ENCODE measurements at places on chromosomes 1 and 21.

- H3K27ac ChIP-seq = no peak overlapping the region
- H3K27me3 ChIP-seq = peaks cover 10% of the 10 kb centered on the region
- no peaks in the 10 kb centered on the region for H3K4me1 ChIP-seq
- DNase-seq = no peak
Observed at GRCh38 chr1:218524526-218524925, 179.4 kb downstream of the TGFB2 start.

- H3K36me3 ChIP-seq = no peaks in the 10 kb centered on the region
- peaks cover 3% of the 10 kb centered on the region for H3K27me3 ChIP-seq
- H3K27ac ChIP-seq = no peak overlapping the region
- H3K4me3 ChIP-seq = no peak overlapping the region
Observed at GRCh38 chr1:60865166-60865565, 217.2 kb upstream of the NFIA start.

DNA sequence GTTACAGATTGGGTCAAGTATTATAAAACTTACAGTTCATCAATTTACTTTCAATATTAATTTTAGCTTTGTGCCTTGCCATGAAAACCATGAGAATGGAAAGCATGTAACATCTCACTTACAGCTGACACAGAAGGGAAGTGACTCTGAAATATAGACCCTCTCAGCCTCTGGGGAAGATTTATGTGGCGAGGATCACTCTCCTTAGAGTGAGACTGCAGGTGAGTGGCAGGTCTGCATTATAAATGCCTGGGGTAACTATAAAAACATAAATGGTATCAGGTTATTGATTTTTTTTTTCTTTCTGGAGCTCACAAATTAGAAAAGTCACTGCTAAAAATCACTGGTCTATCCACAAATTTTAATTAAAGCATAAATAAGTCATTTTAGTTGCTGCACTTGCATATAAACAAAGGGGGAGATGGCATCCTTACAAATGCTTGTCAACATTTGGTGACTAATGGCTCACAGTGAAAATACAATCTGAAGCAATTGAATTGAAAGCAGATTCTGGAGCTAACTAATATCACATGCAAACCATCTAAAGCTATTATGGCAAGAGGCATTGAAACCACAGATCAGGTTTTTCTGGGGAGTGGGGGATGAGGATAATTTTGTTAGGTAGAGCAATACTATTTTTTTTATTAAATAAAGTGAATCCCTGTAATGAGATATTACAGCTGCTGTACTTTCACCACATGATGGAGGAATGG lies 200.9 kb downstream of the TM2D1 start:
- no peak overlapping the region for H3K4me3 ChIP-seq
- H3K27ac ChIP-seq = no peak overlapping the region
- H3K36me3 ChIP-seq = no peaks in the 10 kb centered on the region

DNA sequence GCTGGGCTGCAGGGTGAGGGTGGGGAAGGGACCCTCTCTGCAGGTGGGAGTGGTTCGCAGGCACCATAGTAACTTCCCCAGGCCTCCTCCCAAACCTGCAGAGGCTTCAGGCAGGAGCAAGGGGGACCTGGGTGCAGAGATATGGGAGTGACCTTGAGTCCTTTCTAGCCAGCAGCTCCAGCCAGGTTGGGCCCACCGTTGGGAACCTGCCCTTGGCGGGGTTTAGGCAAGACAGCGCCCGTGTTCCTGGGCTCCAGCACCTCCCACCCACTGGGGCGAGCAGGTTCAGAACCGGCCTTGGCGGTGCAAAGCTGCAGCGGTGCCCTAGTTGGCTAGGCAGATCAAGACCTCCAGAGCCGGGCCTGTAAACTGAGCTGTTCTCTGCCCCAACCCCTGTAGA lies 2.2 kb upstream of the PRDM16 start:
- H3K27me3 ChIP-seq = peaks cover 6% of the 10 kb centered on the region
- H3K27ac ChIP-seq = no peak overlapping the region
- no peak overlapping the region for H3K4me3 ChIP-seq
- H3K36me3 ChIP-seq = no peaks in the 10 kb centered on the region
- no peak for DNase-seq
- H3K4me1 ChIP-seq = no peaks in the 10 kb centered on the region

- H3K27me3 ChIP-seq = no peaks in the 10 kb centered on the region
- no peak for DNase-seq
- H3K36me3 ChIP-seq = no peaks in the 10 kb centered on the region
Observed at GRCh38 chr1:225882694-225883615, 775 bp upstream of the TMEM63A start.

DNA sequence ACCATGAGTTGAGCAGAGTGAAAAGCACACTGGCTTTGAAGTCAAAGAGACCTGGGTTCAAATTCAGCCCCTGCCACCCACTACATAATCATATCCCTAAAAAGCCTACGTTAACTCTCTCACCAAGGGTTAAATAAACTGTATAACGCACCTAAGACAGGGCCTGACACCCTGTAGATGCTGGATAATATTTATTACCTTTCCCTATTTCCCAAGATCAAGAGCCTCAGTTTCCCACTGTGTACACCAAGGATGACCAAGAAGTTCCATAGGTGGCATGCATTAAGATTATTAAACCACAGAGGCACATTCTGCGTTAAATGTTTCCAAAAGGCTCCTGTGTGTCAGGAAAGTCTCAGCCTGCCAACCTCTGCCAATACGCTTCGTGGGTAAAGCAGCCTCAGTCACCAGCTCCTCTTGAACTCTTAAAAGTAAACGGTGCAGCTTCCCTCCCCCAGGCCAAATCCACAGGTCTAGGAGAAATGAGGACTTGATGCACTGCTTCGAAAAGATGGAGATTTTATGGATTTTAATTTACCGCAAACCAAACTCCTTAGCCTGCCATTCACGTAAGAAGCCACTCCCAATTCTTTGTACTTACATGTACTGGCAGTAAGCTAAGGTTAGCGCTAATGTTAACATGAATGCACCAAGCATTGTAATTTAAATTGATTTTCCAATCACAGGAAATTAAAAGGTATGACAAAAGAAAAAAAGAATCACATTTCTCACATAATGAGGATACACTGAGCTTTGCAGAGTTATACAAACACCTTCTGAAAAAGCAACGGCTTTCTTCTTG lies 2.6 kb downstream of the USP24 start:
- H3K27me3 ChIP-seq = no peaks in the 10 kb centered on the region
- H3K27ac ChIP-seq = peak overlapping the region; percentile 81
- H3K4me1 ChIP-seq = peaks cover 55% of the 10 kb centered on the region

- no peak overlapping the region for H3K4me3 ChIP-seq
- no peaks in the 10 kb centered on the region for H3K36me3 ChIP-seq
- peaks cover 15% of the 10 kb centered on the region for H3K4me1 ChIP-seq
- no peaks in the 10 kb centered on the region for H3K27me3 ChIP-seq
- H3K27ac ChIP-seq = no peak overlapping the region
Observed at GRCh38 chr21:24899138-24899537, 708.1 kb downstream of the MRPL39 start.

- no peaks in the 10 kb centered on the region for H3K4me1 ChIP-seq
- no peak overlapping the region for H3K27ac ChIP-seq
- no peak overlapping the region for H3K4me3 ChIP-seq
- no peaks in the 10 kb centered on the region for H3K27me3 ChIP-seq
Observed at GRCh38 chr1:160963521-160963920, 8.9 kb upstream of the ITLN2 start.

DNA sequence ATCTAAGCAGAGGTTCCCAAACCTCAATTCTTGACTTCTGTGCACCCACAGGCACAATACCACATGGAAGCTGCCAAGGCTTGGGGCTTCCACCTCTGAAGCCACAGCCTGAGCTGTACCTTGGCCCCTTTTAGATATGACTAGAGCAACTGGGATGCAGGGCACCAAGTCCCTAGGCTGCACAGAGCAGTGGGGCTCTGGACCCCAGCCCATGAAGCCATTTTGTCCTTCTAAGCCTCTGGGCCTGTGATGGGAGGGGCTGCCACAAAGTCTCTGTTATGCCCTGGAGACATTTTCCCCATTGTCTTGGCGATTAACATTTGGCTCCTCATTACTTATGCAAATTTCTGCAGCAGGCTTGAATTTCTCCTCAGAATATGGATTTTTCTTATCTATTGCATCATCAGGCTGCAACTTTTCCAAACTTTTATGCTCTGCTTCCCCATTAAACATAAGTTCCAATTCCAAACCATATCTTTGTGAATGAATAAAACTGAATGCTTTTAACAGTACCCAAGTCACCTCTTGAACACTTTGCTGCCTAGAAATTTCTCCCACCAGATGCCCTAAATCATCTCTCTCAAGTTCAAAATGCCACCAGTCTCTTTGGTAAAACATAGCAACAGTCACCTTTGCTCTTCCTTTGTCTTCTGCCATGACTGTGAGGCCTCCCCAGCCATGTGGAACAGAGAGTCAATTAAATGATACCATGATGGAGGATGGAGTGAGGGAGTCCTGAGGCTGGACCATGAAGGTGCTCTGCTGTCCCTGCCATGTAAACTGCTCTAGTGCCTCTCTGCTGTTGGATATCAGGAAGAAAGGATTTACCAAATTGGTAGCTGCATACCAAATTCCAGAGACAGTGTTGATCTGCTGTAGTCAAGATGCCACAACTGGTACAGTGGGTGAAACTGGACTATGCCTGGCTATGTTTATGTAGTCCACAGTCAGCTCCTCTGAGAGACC lies 37.6 kb downstream of the RUNX3 start:
- no peaks in the 10 kb centered on the region for H3K4me1 ChIP-seq
- peaks cover 6% of the 10 kb centered on the region for H3K27me3 ChIP-seq
- no peak overlapping the region for H3K4me3 ChIP-seq
- H3K36me3 ChIP-seq = peaks cover 11% of the 10 kb centered on the region

DNA sequence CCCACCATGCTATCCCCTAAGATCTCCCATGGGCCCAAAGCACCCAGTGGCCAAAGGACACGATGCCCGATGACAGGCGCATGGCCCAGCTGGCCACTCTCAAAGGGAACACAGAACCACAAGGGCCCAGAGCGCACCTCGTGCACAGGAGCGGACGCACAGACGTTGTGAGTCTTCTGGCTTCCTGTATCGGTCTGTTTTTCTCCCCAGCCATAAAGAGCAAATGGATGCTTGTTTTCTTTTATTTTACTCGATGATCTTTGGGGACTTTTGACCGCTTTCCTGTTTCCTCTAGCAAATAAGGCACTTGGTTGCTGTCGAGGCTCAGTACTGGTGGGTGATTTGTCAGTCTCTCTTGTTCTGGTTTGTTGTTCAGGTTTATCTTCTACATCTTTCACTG lies 16.2 kb downstream of the CCSAP start:
- H3K27ac ChIP-seq = peak overlapping the region; percentile 78
- no peak for DNase-seq
- no peaks in the 10 kb centered on the region for H3K27me3 ChIP-seq
- peaks cover 15% of the 10 kb centered on the region for H3K36me3 ChIP-seq
- peaks cover 13% of the 10 kb centered on the region for H3K4me1 ChIP-seq

GRCh38 chr1:66237042-66237441 lies 296.9 kb upstream of the SGIP1 start:
- H3K27me3 ChIP-seq = peaks cover 12% of the 10 kb centered on the region
- H3K36me3 ChIP-seq = no peaks in the 10 kb centered on the region
- DNase-seq = no peak
- no peak overlapping the region for H3K4me3 ChIP-seq
- no peak overlapping the region for H3K27ac ChIP-seq

DNA sequence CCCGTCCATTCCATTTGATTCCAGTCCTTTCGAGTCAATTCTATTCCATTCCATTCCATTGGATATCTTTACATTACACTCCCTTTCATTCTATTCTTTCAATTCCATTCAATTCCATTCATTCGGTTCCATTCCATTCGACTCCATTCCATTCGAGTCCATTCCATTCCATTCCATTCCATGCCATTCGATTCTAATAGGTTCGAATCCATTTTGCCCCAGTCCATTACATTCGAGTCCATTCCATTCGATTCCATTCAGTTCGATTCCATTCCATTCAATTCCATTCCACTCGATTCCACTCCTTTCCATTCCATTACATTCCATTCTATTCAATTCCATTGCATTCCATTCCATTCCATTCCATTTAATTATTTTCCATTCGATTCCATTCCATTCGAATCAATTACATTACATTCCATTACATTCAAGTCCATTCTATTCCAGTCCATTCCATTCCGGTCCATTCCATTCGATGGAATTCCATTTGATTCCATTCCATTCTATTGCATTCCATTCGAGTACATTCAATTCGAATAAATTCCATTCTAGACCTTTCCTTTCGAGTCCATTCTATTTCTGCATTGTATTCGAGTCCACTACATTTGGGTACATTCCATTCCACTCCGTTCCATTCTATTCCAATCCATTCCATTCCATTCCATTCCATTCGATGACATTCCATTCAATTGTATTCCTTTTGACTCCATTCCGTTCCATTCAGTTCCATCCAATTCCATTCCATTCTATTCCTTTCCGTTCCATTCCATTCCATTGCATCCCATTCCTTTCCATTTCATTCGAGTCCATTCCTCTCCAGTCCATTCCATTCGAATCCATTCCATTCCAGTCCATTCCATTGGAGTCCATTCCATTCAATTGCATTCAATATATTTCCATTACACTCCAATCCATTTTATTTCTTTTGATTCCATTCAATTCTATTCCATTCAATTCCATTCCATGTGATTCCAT lies 2604.8 kb upstream of the TPTE start:
- H3K4me3 ChIP-seq = no peak overlapping the region
- no peak overlapping the region for H3K27ac ChIP-seq
- H3K27me3 ChIP-seq = no peaks in the 10 kb centered on the region
- peaks cover 36% of the 10 kb centered on the region for H3K36me3 ChIP-seq
- no peak for DNase-seq
- H3K4me1 ChIP-seq = no peaks in the 10 kb centered on the region

DNA sequence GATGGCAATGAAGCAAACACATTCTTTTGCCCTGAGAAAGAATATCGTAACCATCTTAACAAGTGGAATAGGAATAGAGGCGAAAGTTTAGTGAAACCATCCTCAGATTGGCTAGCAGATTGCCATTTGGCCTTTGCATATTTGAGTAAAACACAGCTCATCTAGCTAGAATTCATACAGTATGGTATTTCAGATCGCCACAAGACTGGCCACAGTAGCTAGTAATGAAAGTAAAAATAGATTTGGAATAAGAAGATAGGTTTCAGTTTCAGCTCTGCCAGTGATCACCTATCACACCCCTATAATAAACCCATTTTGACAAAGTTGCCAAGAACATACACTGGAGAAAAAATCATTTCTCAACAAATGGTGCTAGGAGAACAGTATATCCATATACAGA lies 294.9 kb downstream of the LRRIQ3 start:
- no peak for DNase-seq
- no peak overlapping the region for H3K4me3 ChIP-seq
- no peak overlapping the region for H3K27ac ChIP-seq
- no peaks in the 10 kb centered on the region for H3K36me3 ChIP-seq
- H3K4me1 ChIP-seq = no peaks in the 10 kb centered on the region

GRCh38 chr1:9105336-9105867 lies 23.5 kb downstream of the GPR157 start:
- H3K27ac ChIP-seq = no peak overlapping the region
- H3K4me1 ChIP-seq = no peaks in the 10 kb centered on the region
- H3K4me3 ChIP-seq = no peak overlapping the region
- H3K27me3 ChIP-seq = no peaks in the 10 kb centered on the region
- H3K36me3 ChIP-seq = peaks cover 12% of the 10 kb centered on the region

DNA sequence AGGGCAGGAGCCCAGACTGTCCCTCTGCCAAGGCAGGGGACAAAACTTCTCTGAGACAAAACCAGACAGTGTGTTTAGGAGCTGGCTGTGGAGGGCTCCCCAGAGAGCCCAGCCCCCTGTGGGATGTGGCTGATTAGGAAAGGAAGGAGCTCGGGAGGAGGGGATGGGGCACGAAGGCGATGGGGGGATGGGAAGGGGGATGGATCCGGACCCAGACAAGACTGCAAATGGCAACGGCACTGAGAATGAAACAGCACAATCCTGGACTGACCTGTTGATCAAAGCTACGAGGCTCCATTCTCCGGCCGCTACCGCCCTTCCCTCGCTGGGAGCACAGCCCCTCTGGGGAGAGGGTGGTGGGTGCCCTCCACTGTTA lies 33.1 kb downstream of the FOXO6 start:
- no peaks in the 10 kb centered on the region for H3K36me3 ChIP-seq
- H3K27ac ChIP-seq = no peak overlapping the region
- peaks cover 24% of the 10 kb centered on the region for H3K27me3 ChIP-seq
- no peak for DNase-seq
- no peak overlapping the region for H3K4me3 ChIP-seq

Data from memory B cell (primary cell).